Stimulated activated CD4-positive, alpha-beta T cell treated with anti-CD3 and anti-CD28 coated beads, TNF-alpha, amount 100 ng/mL, for 1 hour (primary cell): ENCODE measurements at places on chromosomes 11 and 22.

GRCh38 chr11:68546555-68546954 is 86.0 kb downstream of the PPP6R3 start:
- DNase-seq = no peak

- DNase-seq = peak; percentile 57
Measured at GRCh38 chr11:130894322-130895025, 21.8 kb downstream of the SNX19 start.

GRCh38 chr11:9211322-9211721 is 53.8 kb downstream of the DENND5A start:
- DNase-seq = no peak

DNA sequence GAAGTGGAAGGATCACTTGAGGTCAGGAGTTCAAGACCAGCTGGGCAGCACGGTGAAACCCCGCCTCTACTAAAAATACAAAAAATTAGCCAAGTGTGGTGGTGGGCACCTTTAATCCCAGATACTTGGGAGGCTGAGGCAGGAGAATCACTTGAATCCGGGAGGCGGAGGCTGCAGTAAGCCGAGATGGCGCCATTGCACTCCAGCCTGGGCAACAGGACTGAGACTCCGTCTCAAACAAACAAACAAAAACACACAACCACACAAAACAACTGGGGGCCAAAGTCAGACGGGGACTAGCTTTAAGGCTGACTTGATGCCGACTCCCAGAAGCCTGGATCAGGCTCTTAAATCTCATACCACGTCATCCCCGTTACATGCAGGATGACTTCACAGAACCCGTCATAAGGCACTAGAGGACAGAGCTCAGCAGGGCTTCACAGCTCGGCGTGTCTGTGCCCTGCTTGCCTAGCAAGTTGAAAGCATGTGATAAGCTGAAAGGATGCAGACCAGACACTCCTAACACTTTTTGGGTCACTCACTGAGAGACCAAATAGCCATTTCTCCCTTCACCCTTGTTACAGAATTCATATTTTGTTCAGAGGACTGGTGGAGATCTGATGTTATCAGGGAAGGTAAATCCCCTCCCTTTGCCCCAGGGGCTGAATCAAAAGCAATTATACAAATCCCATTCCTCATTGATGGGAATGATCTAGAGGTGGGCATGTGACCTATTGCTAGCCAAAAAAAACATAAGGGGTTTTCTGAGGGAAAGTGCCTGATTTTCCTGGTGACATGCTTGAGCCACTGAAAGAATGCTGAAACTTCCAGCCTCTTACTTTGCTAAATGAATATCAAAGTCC is 65.4 kb downstream of the GAB2 start:
- no peak for DNase-seq
